Bronchus fibroblast of lung (primary cell): ENCODE measurements at places on chromosomes 5 and 9. TPM values are rescaled to one million over a fixed set of nuclear protein-coding genes. Genes with fewer than 3 reads are reported as not detected.

Gene ATOX1
- 157 and 179 TPM in 2 replicates for total RNA-seq

Gene PTPN3
- 1.3 and 1.6 TPM in 2 replicates for total RNA-seq

Gene GRM6
- not detected in 2 replicates for total RNA-seq

Gene GHR
- total RNA-seq: 1.0 and 1.3 TPM in 2 replicates

Gene ADGRD2
- total RNA-seq: not detected in 2 replicates

Gene CHSY3
- 1.8 and 2.4 TPM in 2 replicates for total RNA-seq

Gene HTR1A
- not detected in 2 replicates for total RNA-seq

Gene PCYOX1L
- 11.7 and 13.1 TPM in 2 replicates for total RNA-seq
